Ureter (tissue), 1 donor: ENCODE measurements at places on chromosomes 12 and 14.

DNA sequence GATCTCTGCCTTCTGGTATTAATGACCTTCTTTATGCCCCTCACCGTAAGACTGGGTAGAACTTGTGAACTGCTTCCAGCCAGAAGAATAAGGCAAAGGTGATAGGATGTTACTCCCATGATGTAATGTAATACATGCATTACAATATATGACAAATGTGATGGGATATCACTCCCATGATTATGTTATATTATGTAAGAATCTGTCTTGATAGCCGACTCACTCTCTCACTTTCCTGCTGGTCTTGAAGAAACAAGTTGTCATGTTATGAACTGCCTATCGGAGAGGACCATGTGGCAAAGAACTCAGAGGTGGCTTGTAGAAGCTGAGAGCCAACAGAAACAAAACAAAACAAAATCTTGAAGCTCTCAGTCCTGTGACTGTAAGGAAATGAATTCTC lies 30.6 kb upstream of the OSBPL8 start:
- DNase-seq = no peak

- no peak for DNase-seq
Measured at GRCh38 chr12:57103856-57104255, 7.3 kb downstream of the STAT6 start.

DNA sequence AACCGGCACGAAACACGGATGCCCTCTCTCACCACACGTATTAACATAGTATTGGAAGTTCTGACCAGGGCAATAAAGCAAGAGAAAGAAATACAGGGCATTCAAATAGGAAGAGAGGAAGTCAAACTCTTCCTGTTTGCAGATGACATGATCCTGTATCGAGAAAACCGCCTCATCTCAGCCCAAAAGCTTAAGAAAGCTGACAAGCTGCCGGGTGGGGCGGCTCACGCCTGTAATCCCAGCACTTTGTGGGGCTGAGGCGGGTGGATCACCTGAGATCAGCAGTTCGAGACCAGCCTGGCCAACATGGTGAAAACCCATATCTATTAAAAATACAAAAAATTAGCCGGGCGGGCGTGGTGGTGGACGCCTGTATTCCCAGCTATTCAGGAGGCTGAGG lies 17.7 kb downstream of the OR6S1 start:
- no peak for DNase-seq

DNA sequence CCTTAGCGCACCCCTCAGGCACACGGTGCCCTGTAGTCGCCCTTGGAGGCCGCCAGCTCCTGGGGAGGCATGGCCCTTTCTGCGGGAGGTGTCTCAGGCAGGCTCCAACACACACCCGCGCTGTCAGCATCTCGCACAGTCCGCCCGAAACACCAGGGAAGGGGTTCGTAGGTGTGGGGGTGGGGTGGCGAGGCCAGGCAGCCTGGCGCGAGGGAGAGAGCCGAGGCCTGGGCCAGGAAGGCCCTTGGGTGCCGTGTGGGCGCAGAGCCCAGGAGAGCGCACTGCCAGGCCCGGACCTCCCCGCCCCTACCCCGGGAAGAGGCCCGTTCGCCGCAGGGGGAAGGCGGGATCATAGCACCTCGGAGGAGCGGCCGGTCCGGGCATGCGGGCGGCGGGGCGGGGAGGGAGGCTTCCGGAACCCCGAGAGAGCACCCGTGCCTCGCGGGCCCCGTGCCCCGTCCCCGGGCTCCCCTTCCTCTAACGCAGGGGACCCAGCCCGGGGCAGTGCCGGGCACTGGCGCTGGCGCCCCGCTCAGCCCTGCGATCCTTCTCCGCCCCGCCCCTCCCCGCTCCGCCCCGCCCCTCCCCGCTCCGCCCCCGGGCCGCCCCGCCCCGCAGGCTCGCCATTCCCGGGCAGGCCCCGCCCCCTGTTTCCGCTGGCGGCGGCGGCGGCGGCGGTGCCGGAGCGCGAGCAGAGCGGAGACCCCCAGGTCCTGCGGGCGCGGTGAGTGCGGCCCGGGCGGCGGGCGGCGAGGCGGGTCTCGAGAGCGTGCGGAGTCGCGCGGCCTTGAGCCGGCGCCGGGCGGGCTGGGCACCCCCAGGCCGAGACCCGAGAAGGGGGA lies at the start of gene TSPAN9:
TSS of gene TSPAN9 (plus strand) at position 650 of the 842 bp plus-strand sequence. CDS start 123,815 bp downstream, outside the sequence.
- DNase-seq = peak; percentile 71

- no peak for DNase-seq
Measured at GRCh38 chr12:123027726-123028445, 47.4 kb downstream of the ARL6IP4 start.

DNA sequence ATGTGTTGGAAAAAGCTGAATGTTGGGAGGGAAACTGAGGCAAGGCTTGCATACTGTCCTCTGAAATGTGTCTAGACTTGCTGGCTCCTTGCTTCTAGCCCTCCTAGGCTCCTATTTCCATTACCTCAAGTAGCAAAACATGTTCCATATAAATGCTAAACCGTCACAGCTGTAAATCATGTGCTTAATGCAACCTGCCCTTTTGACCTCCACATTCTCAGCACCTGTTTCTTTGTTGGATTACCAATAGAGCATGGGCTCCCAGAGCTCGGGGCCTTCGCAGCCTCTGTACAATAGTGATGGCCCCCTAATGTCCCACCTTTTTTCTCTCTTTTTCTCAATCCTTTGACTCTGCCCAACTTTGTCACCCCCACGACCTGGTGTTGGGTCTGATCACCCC lies 23.3 kb downstream of the RERGL start:
- DNase-seq = no peak

DNA sequence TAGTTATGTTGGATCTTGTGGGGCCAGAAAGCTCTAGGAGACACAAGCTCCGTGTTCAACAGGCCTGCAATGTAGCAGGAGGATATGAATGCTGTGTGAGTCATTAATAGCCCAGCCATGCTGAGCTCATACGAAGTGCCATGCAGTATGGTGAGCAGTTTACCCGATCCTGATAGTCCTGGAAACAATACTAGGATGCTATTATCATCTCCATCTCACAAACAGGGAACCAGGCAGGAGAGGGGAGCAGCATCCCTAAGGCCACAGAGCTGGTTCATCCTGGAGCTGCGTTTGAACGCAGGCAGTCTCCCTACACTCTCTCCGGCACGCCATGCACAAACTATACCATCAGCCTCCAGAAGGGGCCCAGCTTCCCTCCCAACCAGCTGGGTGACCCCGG lies 20.5 kb downstream of the TTC7B start:
- DNase-seq = no peak

- no peak for DNase-seq
Measured at GRCh38 chr14:88496414-88496813, 58.4 kb downstream of the PTPN21 start.

DNA sequence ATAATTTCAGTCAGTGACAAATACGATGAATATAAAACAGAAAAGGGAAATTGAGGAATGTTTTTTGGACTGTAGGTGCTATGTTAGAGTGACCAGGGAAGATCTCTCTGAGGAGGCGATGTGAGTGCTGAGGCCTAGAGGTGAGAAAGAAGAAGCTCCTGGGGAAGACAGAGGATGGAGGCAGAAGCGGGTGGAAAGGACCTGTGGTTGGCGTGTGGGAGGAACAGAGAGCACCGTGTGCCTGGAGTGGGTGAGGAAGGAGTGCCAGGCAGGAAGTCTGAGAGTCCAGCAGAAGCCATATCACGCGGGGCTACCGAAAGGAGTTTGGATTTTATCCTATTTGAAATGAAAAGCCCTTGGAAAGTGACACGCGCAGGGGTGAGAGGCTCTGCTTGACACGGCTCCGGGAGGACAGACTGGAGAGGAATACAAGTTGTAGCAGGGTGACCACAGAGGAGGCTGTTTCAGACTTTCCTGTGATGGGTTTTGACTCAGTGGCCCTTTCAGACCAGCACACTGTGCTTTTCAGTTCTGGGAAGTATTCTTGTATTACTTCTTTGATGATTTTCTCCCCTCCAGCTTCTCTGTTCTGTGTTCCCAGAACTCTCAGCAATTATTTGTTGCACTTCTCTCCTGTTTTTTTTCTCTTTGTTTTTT lies 96.9 kb downstream of the VRK1 start:
- no peak for DNase-seq

DNA sequence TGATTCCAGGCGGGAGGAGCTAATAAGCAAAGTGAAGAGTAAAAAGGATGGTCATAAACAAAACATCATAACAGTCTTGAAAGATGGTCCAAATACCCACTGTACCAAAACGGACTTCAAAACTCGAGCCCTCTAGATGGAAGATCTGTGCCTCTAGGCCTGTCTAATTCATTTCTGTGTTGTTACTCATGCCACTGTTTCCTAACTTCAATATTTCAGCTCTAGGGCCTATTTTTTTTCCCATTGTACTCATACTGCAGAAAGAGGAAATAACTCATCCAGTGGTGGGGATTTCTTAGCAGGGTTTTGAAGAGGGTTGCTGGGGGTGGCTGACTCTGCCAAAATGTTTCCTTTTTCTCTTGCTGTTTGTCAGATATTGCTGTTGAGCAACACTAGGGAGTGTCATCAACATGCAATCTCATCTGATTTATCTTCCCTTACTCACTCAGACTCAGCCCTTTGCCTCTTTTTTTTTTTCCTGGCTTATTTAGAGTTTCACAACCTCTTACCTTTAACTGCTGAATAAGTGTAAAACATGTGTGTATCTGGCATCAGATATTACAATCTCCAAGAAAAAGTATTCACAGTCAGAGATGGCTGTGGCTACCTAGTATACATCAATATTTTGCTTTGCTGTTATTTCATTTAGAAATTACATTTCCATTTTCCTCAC lies 189.6 kb downstream of the DUSP6 start:
- DNase-seq = peak; percentile 62

DNA sequence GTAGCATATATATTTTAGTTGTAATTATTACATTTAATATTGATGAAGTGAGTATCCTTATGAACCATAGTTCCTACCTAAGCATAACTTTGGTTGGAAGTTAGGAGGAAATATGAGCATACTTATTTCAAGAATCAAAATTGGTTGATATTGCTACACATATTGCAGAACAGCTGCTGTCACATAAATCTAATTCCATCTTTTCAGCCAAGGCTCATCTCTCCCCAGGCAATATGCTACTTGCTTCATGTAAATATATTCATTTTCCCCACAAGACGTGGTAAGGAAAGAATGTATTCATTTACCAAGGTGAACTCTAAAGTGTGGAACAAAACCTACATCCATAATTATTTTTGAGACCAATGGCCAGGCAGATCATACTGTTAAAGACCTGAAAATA lies 62.5 kb upstream of the HIF1A start:
- DNase-seq = no peak

GRCh38 chr14:54893151-54893760 lies 9.4 kb downstream of the GCH1 start:
- no peak for DNase-seq

GRCh38 chr14:99273766-99274345 lies 1.9 kb upstream of the BCL11B start:
- no peak for DNase-seq

DNA sequence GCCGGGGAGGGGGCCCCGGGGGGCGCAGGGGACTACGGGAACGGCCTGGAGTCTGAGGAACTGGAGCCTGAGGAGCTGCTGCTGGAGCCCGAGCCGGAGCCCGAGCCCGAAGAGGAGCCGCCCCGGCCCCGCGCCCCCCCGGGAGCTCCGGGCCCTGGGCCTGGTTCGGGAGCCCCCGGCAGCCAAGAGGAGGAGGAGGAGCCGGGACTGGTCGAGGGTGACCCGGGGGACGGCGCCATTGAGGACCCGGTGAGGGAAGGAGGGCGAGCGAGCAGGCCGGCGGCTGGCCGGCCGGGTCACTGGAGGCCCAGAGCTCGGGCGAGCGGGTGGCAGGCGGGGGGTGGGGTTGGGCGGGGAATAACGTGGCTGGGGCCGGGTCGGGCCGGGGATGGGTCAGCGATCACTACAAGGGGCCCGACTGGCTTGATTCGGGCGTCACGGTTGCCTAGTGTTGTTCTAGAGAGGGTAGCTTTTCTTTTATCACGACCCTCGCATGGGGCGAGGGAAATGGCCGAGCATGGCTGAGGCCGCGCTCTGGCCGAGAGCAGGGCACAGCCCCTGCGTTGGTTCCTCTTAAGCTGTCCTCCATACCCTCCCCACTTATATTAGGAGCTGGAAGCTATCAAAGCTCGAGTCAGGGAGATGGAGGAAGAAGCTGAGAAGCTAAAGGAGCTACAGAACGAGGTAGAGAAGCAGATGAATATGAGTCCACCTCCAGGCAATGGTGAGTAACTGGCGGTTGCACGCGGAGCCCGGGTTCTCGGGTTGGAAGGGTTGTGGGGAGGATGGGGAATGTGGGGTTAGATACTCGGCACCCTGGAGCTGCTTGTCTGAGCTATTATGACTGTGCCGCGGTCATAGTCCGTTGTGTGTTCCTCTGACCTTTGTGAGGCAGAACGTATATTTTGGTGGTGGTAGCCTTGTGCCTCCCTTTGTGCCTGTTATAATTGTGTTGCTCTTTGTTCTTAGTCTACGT lies 603 bp downstream of the PABPN1 start:
- DNase-seq = peak; percentile 65

DNA sequence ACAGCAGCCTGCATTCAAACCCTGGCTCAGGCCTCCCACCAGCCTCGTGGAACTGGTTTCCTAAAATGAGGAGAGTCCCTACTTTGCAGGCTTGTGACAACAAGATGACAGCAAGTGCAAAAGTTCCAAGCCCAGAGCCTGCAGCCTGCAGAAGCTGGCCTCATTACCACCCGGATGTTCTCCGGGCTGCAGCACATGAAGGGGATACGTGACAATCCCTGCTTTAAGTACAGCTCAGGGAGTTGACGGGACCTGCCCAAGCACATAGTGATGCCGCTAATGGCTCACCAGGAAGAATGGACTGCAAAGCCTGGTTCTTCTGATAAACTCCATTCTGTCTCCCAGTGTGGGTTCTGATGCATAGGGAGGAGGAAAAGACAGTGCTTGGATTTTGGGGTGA lies 15.0 kb downstream of the SSH1 start:
- peak; percentile 71 for DNase-seq

- DNase-seq = no peak
Measured at GRCh38 chr12:106135781-106136180, 3.0 kb downstream of the NUAK1 start.

DNA sequence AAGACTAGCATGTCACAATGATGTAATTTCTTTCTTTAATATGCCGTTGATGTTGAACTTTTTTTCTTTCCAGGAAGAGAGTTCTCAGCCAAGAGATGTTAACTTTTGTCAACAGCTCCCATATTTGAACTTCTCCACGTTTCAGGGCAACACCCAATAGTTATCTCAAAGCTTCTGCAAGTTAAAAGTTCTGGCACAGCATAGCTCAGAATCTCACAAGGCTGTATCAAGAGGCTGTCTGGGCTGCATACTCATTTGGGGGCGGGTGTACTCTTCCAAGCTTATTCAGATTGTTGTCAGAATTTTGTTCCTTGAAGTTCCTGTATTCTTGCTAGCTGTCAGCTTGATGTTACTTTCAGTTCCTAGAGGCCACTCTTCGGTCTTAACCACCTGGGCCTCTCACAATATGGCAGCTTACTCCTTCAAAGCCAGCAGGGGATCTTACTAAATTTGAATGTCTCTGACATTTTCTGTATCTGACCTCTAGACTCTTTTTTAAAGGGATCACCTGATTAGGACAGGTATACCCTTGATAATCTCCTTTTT lies 38.9 kb downstream of the KCNC2 start:
- DNase-seq = no peak

- DNase-seq = peak; percentile 69
Measured at GRCh38 chr12:114669401-114670290, 14.3 kb downstream of the TBX3 start.
